NCI-H1436 (cell line): ENCODE measurements at places on chromosomes 1 and 21.

DNA sequence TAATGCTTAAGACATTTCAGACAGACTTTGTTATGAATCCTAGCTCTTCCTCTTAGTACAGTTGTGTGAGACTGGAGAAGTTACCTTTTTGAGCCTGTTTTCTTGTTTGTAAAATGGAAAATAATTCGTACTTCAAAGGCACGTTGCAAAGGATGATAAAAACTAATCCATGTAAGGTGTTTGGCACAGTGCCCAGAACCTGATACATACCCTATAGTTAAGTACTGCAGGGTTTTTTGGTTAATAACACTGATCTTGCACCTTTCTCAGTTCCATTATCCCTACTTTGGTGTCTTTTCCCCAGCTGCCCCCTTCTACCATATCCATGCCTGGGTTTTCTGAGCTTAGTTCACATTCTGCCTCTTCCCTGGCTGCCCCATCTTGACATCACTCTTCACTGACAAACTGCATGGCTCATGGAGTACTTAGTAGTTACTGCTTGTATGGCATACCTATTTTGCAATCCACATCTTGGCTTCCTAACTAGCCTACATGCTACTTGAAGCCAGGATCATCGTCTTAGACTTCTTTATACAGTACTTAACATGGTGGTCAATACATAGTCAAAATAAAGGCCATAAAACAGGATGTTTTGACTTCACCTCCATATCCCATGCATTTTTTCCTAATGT is 10.1 kb downstream of the CCDC185 start:
- peak; percentile 14 for DNase-seq

- DNase-seq: peak; percentile 64
Measured at GRCh38 chr1:156591432-156592157, at the start of gene NAXE. Gene NAXE (plus strand): TSS chr1:156591776. CDS start chr1:156591805, 29 bp downstream.

- no peak for DNase-seq
Measured at GRCh38 chr1:69852706-69853105, 285.0 kb downstream of the LRRC7 start.

- DNase-seq: no peak
Measured at GRCh38 chr1:67793562-67793961, 39.7 kb downstream of the GNG12 start.

GRCh38 chr1:227102056-227102455 is 162.0 kb downstream of the COQ8A start:
- no peak for DNase-seq

GRCh38 chr1:153250166-153250565 is 9.3 kb upstream of the LORICRIN start:
- no peak for DNase-seq

DNA sequence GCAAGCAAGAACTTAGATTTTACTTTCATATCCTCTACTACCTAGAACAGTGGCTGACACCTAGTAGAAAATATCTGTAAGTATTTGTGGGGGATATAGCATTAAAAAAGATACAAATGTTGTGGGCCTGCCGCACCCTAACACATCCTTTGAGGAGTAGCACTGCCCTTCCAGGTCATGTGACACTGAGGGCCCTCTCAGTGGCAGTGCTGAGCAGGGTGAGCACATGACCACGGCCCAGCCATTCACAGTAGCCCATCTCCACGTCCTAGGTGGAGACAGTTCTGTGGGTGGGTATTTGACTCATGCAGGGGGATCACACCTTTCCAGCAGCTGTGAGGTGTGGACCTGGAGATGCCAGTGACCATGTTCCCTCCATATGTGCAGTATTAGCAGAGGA is 108.9 kb downstream of the OMA1 start:
- no peak for DNase-seq

DNA sequence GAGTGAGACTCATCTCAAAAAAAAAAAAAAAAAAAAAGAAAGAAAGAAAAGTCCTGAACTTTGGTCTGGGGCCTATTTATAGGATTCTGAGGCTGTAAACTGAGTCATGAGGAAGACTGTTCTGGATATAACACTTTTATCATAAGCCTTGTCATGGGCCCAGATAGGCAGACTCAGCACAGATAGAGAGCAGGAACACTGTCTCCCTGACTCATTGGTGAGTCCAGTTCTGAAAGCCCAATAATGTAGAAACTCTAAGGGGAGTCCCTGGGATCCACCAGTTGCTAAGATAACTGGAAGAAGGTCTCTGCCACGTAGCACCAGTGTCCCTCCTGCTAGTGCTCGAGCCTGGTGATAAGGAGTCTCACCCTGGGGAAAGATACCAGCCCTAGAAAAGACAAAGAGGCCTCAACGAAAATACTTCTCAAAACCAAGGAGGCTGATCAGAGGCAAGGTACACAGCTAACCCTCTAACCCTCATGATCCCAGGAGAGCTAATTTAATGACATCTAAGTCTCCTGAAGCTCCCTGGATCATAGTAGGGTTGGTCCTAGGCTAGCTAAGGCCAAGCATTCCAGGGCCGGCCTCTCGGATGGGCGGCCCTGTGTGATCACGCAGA is 43.5 kb downstream of the LPAR3 start:
- no peak for DNase-seq

DNA sequence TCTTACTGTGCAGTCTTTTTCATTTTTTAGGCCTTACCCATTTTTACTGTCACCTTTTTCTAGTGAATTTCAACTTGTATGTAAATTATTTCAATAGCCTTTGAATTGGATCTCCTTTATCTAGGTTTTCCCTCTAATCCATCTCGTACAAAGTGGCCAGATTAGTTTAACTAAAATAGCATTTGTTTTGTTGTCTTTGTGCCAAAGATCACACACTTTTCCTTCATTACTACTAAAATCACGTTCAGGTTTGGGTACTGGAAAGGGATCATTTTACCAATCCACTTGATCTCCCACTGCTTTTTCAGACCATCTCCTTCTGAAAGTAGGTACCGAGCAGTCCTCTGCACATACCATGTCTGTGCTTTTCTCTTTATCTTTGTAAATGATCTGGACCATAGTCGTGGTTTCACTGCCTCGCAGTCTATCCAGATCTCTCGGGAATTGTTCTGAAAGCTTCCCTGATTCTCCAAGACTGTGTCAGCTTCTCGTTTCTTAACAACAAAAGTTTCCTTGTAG is 20.1 kb downstream of the KDM1A start:
- no peak for DNase-seq

- no peak for DNase-seq
Measured at GRCh38 chr1:70963374-70963773, 84.2 kb downstream of the PTGER3 start.
